Ureter (tissue), 1 donor: ENCODE measurements at places on chromosomes 6 and 20. TPM values are rescaled to one million over a fixed set of nuclear protein-coding genes. Genes with fewer than 3 reads are reported as not detected.

DNA sequence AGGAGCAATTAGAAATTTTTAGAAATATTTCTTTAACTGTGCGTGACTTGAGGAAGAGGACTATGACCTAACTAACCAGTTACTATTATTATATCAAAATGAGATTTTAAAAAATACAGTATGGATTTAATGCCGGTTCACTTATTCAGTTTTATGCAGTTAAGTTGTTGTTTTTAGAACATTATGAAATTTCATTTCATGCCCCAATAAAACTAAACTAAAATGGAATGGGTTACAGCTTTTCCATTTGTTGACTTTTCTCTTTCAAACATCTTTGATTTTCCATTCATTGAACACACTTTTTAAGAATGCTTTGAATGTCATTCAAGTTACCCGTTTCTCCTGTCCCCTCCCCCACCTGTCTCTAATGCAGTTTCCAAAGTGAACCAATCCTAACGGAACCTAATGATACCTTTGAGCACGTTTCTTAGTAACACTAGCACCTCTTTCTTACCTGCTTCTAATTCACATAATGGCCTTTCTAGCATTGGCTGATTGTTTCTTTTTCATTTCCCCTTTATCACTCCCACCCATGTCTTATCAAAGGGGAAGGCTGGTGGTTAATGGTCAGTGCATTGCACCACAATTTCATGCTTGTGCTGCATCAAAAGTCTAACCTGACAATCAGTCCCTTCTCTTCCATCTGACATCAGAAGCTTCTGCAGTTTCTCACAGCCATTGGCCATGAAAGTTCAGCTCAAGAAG lies 262.2 kb upstream of the TAB2 start:
- no peak for DNase-seq

GRCh38 chr20:1816384-1817381 lies 78.5 kb upstream of the SIRPA start:
- DNase-seq = peak; percentile 29

DNA sequence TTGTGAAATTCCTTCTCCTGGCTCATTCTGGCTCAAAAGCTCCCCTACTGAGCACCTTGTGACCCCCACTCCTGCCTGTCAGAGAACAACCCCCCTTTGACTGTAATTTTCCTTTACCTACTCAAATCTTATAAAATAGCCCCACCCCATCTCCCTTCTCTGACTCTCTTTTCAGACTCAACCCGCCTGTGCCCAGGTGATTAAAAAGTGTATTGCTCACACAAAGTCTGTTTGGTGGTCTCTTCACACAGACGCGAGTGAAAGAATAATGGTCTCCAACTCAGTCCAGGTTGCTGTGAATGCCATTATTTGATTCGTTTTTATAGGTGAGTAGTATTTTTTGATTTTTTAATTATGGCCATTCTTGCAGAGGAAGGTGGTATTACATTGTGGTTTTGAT lies 414.1 kb upstream of the FKBP1C start:
- no peak for DNase-seq

GRCh38 chr6:25027221-25027916 lies 91.6 kb upstream of the RIPOR2 start:
- peak; percentile 42 for DNase-seq

GRCh38 chr20:60389882-60390281 lies 431.7 kb downstream of the CDH26 start:
- DNase-seq = no peak

GRCh38 chr6:43120944-43121913 lies 45.1 kb downstream of the PTK7 start:
- no peak for DNase-seq

DNA sequence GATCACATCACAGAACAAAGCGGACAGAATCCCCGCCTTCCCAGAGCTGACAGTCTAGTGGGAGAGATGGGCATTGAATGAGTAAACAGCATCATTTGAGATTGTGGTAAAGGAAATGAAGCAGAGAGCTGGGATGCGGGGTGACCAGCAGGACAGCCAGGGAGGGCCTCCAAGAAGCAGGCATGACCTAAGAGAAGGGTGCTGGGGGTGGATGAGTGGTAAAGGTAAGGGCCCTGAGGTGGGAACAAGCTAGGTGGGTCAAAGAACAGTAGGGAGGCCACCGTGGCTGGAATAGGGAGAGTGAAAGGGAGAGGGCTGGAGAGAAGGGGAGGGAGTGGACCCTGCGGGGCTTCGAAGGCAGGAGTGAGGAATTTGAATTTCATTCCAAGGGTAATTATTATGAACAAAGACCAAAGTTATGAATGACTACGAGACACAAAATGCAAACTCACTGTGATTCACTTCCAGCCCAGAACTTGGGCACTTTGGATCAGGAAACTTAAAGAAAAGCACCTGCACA lies 61.4 kb downstream of the CEBPB start:
- no peak for DNase-seq

DNA sequence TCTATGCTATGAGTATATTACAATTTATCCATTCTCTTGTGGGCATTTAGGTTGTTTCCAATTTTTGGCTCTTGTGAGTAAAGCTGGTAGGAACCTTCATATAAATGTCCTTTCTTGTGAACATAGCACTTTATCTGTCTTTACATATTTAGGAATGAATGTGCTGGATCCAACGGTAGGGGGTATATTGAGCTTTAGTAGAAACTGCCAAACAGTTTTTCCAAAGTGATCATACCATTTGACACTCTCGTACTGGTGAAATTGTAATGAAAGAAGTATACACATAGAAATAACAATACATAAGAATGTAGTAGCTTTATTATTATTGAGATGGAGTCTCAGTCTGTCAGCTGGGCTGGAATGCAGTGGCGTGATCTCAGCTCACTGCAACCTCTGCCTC lies 30.9 kb upstream of the ARMH2 start:
- DNase-seq = no peak

DNA sequence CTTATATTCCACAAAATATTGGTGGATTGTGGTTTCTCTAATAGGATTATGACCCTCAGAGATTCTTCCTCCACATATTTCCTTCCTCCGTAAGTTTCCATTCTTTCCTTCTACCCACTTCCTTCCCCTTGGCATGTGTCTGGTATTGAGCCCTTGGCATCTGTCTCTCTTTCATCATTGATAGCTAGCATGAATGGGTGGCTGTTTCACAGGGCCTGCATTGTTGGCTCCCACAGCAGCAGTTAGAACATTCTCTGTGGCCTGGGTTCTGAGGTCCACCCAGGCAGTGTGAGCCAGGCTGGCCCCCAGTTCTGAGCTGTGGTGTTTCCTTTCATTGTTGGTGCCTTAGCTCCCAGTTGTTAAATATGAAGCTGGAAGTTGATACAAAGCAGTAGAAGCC lies 125.3 kb downstream of the ANKS1A start:
- no peak for DNase-seq

DNA sequence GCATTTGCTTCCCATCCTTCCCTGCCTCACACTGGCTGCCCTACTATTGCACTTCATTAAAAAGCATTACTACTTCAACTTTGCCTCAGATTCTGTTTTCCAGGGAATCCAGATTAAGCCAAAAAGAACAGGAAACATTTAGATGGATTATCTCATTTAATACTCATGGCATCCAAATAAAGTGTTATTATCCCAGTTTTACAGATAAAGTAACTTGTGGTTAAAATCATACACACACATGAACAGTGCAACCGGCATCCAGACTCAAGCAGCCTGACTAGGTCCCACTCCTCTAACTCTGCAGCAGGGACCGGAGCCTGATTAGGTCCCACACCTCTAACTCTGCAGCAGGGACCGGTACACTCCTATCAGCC lies 72.3 kb downstream of the GPR6 start:
- DNase-seq = no peak

DNA sequence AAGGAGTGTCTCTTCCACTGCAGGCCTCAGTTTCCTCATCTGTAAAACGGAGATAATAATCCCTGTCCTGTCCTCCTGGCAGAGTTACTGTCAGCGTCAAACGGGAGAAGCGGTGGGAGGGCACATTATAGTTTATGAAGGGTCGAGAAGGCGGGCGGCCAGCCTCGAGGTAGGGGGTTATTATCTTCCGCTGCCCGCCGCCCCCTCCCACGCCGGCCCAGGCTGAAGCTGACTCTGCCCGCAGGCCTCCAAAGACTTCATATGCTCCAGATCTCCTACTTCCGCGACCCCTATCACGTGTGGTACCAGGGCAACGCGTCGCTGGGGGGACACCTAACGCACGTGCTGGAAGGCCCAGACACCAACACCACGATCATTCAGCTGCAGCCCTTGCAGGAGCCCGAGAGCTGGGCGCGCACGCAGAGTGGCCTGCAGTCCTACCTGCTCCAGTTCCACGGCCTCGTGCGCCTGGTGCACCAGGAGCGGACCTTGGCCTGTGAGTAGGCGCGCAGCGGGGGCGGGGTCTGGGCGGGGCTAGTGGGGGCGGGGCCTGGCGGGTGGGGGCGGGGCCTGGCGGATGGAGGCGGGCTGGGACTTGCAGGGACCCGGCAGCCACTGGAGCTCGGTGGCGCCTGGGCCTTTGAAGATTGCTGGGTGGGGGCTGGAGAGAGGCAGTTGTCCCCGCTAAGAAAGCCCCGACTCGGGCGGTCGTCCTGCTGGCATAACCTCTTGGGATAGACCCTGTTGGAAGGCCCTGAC lies 2.8 kb downstream of the PROCR start:
- DNase-seq = no peak

DNA sequence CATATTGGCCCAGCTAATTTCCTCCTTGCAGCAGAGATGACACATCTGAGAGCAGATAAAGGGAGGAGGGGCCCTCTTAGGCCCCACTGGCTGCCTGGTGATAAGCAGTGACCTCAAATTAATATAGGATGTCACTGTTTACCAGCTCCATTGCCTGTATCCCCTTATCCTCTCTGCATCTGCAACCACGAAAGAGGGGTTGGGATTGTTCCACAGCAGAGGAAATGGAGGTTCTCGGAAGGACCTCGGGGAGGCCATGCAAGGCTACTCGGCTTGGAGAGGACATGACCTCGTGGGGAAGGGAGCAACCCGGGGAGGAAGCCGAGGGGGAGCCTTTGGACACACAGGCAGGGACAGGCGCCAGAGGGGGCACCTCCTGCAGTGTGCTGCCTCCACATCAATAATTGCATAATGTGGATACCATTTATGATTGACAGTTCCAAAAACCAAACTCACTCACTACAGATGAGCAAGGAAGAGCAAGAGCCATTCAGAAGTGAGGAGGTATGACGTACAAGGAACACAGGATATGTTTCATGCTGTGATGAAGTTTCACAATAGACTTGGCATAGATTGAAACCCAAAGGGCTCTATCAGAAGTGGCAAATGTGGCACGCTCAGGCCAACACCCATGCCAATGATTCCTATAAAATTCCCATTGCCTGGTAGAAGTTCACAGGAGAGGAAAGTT lies 177.2 kb upstream of the RNF24 start:
- DNase-seq = no peak

DNA sequence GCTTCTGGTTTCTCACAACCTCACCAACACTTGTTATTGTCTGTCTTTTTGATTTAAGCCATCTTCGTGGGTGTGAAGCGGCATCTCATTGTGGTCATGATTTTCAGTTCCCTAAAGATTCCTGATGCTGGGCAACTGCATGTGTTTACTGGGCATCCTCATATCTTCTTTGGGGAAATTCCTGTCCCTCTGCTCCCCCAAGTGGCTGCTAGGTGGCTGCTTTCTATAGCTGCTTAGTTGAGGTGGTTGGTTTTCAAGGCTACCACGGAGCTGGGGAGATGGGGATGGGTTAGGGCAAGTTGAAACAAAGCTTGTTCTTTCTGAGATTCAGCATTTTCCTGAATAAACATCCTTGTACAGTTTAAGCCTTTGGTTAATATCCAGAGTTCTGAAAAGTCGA lies 403.9 kb upstream of the SULF2 start:
- no peak for DNase-seq

- no peak for DNase-seq
Measured at GRCh38 chr6:31308845-31309175, 36.9 kb upstream of the HLA-C start.

DNA sequence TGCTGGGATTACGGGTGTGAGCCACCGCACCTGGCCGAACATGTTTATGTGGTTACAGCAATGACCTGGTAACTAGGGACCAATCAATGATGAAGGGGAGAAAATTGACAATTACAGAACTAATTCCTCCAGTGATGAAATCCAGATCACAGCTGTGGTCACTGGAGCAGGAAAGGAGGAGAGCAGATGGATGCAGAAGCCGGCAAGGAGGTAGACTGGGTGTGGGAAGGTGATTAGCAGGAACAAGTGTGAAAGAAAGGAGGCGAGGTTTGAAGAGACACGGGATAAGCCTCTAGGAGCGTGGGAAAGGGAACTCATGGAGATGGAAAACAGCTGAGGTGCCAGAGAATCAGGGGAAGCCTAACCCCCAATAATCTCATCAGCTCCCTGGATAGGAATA lies 17.2 kb upstream of the SPAG4 start:
- no peak for DNase-seq

- no peak for DNase-seq
Measured at GRCh38 chr20:37481610-37482009, 39.4 kb upstream of the NNAT start.

DNA sequence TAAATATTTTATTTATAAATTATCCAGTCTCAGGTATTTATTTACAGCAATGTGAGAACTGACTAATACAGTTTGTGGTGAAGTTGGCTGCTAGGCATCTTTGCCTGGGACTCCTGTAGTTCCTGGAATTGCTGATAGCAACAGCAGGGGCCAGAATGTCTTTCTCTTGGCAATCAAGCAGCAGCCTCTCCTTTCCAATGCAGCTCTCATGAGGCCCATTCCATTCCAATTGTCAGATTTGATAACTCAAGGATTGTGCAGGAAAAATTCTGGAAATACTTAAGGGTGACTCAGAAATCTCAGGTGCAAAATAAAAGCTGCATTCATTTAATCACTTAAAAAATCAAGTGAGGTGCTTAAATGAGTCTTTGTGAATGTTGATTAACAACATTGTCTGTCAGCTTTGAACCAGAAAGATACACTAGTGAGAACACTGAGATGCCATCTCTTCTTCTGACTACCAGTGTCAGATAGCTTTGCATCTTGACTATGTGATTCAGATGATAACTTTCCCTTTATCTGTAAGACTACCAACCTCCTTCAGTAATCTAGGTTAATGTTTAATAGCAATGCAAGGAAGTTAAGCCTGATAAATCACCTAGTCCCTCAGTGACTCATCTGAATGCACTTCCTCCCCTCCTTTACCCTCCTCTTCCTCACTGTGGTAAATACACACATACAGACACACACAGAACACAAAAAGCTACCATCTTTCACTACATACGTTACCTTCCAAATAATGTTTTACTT lies 32.1 kb upstream of the COL21A1 start:
- DNase-seq = no peak

GRCh38 chr20:53413186-53413631 lies 180.4 kb downstream of the ZNF217 start:
- DNase-seq = no peak

The CFB gene
- 41.4 TPM for total RNA-seq

The JAG1 gene
- 161 TPM for total RNA-seq

The DEFB132 gene
- not detected for total RNA-seq

The TRIM15 gene
- not detected for total RNA-seq

The PBOV1 gene
- not detected for total RNA-seq

The ULBP3 gene
- total RNA-seq = 4.5 TPM

The TFAP2B gene
- 0.26 TPM for total RNA-seq

The REV3L gene
- total RNA-seq = 60.5 TPM

The AKAP7 gene
- 16.5 TPM for total RNA-seq

The PHACTR3 gene
- total RNA-seq = 0.60 TPM

The SUMO4 gene
- total RNA-seq = 5.0 TPM

The HCK gene
- total RNA-seq = 6.1 TPM

The ECHDC1 gene
- 63.1 TPM for total RNA-seq

The MYCT1 gene
- 11.5 TPM for total RNA-seq

The CGA gene
- total RNA-seq = not detected

The TRIM10 gene
- not detected for total RNA-seq

The PRSS35 gene
- total RNA-seq = 0.44 TPM

The SLC22A3 gene
- total RNA-seq = 8.5 TPM
